ENCODE measurements at places on chromosomes 2 and 18. TPM values are rescaled to one million over a fixed set of nuclear protein-coding genes. Genes with fewer than 3 reads are reported as not detected.

Gene EXOC6B
- 105 TPM for total RNA-seq

Gene DYNAP
- not detected for total RNA-seq

Gene TACR1
- 1.7 TPM for total RNA-seq

Gene IL37
- total RNA-seq = not detected

Gene HAAO
- 1.5 TPM for total RNA-seq

Gene KIAA2012
- 0.98 TPM for total RNA-seq

Gene CXCR1
- not detected for total RNA-seq

Gene ANKRD62
- total RNA-seq = not detected

Gene ALPI
- not detected for total RNA-seq

Gene AMER3
- total RNA-seq = 26.8 TPM

Gene TPRKB
- 26.8 TPM for total RNA-seq

Gene ATP6V1B1
- total RNA-seq = not detected

Gene NMUR1
- total RNA-seq = under 0.01 TPM

Gene GALNT14
- 10.1 TPM for total RNA-seq

Gene GREB1L
- 0.74 TPM for total RNA-seq

Gene IL1RL1
- total RNA-seq = 0.25 TPM

Gene LMAN2L
- 19.7 TPM for total RNA-seq

Gene PLGLB1
- 6.6 TPM for total RNA-seq

Gene CHRNG
- not detected for total RNA-seq

Gene CNPPD1
- 26.8 TPM for total RNA-seq

Gene CCBE1
- total RNA-seq = 39.1 TPM

Gene NCK2
- total RNA-seq = 47.2 TPM

Gene PROKR1
- total RNA-seq = 0.25 TPM

Gene GAREM2
- total RNA-seq = 10.6 TPM

Gene DSC2
- total RNA-seq = 5.4 TPM

Gene MROH2A
- not detected for total RNA-seq

Gene MBOAT2
- total RNA-seq = 88.3 TPM

Gene PLEK
- total RNA-seq = 1.7 TPM

Gene RESP18
- total RNA-seq = 1.2 TPM

Gene IGFBP2
- total RNA-seq = 124 TPM

Gene TUBB8B
- total RNA-seq = not detected

Gene COL6A3
- total RNA-seq = 20.4 TPM

Gene LRATD1
- 17.5 TPM for total RNA-seq

Gene UGT1A6
- not detected for total RNA-seq
